ENCODE measurements at places on chromosomes 6 and 20. TPM values are rescaled to one million over a fixed set of nuclear protein-coding genes. Genes with fewer than 3 reads are reported as not detected.

Gene BHLHE23
- total RNA-seq: not detected

Gene POM121L2
- not detected for total RNA-seq

- peak overlapping the region; percentile 81 for H3K27ac ChIP-seq
- H3K4me3 ChIP-seq: peak overlapping the region; percentile 86
- H3K36me3 ChIP-seq: no peaks in the 10 kb centered on the region
- peaks cover 30% of the 10 kb centered on the region for H3K4me1 ChIP-seq
- DNase-seq: no peak
Measured at GRCh38 chr6:145814035-145814500, 527 bp downstream of the FBXO30 start.

- DNase-seq: no peak
- no peaks in the 10 kb centered on the region for H3K4me1 ChIP-seq
- no peaks in the 10 kb centered on the region for H3K27me3 ChIP-seq
- no peak overlapping the region for H3K27ac ChIP-seq
- H3K36me3 ChIP-seq: no peaks in the 10 kb centered on the region
Measured at GRCh38 chr6:17768388-17768787, 61.7 kb upstream of the NUP153 start.

- no peak overlapping the region for H3K4me3 ChIP-seq
- H3K27ac ChIP-seq: no peak overlapping the region
- H3K27me3 ChIP-seq: peaks cover 9% of the 10 kb centered on the region
- DNase-seq: no peak
- H3K4me1 ChIP-seq: no peaks in the 10 kb centered on the region
- no peaks in the 10 kb centered on the region for H3K36me3 ChIP-seq
Measured at GRCh38 chr20:43294031-43294430, 104.3 kb upstream of the PTPRT start.

- no peak overlapping the region for H3K4me3 ChIP-seq
- H3K36me3 ChIP-seq: no peaks in the 10 kb centered on the region
Measured at GRCh38 chr6:169974663-169975062, 223.2 kb downstream of the ERMARD start.

GRCh38 chr6:168837254-168838036 lies 396.5 kb downstream of the SMOC2 start:
- no peak overlapping the region for H3K27ac ChIP-seq
- DNase-seq: no peak
- H3K4me3 ChIP-seq: no peak overlapping the region
- peaks cover 16% of the 10 kb centered on the region for H3K4me1 ChIP-seq
- H3K27me3 ChIP-seq: peaks cover 10% of the 10 kb centered on the region
- peaks cover 20% of the 10 kb centered on the region for H3K36me3 ChIP-seq
